ENCODE measurements at places on chromosomes 7 and 10.

DNA sequence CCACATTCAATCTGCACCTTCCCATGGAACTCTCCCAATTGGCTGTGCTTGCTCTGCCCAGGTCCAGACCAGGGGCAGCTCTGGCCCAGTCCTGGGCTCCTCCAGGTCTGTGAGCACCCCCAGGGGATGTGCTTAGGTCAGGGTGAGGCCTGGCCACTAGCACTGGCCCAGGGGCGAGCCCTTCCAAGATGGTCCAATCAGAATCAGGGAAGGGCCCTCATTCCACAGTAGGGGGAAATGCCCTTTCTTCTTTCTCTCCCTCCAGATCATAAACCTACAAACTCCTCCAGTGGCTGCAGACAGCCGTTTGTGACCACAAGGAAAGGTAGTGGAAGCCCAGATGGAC lies 157.0 kb downstream of the PRKAG2 start:
- DNase-seq, result no peak

DNA sequence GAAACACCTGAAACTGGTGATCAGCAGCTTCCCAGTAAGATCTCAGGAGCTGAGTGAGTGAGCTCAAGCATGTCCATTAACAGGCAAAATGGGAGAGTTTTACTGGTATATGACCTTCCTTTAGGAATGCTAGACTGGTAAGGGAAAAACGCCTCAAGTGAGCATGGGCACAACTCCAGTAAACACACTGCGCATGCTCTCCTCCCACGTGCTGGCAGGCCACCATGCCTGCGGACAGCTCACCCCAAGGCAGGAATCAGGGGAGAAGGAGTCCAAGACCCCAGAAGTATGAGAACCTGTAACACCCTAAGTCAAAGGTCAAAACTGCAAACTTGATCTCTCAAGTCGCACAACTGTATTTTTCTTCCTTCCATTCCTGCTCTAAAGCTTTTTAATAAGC lies 128.3 kb downstream of the CD36 start:
- DNase-seq, result no peak

DNA sequence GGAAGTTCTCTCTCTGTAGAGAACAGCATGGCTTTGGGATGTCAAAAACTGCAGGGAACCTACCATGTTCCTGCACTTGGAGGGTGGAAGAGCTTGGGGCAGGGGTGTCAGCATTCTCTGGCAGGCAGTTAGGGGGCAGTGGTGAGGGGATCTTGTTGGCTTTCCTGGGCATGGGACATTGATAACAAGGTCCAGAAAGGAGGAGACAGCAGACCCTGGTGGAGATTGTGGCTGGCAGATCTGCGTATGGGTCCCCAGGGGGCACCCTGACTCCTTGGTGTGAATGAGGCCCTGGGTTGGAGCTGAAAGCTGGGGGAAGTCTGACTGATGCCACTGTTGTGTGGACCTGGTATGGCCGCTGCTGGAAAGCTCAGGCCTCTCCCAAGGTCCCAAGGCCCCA lies 22.9 kb upstream of the CAMK2B start:
- DNase-seq, result no peak

DNA sequence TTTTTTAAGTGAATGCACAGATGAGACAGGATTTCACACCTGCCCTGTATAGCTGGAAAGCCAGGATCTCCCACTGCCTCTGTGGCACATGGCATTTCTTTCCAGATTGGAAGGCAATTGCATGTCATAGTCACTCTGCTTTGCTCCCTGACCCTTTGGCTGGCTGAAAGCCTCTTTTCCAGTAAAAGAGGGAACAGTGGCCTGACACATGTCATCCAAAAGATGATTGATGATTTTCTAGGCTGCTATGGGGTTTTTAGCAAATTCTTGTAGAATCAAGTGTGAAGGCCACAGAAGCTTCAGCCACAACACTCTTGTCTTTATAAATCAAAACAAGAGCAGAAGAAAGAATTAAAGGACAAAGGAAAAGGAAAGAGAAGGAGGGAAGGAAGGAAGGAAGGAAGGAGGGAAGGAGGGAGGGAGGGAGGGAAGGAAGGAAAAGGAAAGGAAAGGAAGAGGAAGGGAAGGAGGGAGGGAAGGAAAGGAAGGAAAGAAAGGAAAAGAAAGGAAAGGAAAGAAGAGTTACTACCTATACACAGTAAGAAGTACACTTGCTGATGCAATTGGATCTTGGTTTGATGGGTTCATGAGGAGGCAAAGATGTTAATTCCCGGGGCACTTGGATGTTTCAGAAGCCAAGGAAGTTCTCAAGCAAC lies 158.9 kb upstream of the FRMD4A start:
- DNase-seq, result no peak

DNA sequence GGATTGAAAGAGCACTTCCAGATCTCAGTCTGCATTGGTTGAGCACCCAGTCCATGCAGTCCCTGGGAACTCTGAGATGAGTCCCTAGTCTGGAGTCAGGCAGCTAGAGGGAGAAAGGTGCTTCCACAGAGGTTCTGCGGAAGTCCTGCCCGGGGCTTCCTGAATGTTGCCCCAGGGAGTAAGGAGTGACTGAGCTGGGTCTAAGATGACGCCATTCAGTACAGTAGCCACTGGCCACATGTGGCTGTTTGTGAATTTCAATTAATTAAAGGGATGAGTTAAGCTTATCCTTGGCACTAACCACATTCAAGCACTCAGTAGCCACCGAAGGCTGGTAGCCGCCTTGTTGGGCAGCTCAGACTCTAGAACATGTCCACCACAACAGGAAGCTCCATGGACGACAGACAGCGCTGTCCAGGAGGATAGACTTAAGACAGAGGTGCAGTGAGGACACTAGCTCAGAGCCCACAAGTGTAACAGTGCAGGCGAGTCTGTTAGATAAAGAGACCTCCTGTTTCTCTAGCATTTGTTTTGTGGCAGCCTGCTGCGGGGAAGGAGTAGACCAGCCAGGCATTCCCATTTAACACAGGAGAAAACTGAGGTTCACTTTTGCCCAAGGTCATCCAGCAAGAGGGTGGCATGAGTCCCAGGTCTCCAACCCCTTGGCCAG lies 101.6 kb upstream of the PPIF start:
- DNase-seq, result no peak

- DNase-seq, result no peak
Measured at GRCh38 chr10:112565434-112566053, 118.5 kb downstream of the VTI1A start.

GRCh38 chr7:52498366-52498765 lies 537.1 kb upstream of the POM121L12 start:
- no peak for DNase-seq

DNA sequence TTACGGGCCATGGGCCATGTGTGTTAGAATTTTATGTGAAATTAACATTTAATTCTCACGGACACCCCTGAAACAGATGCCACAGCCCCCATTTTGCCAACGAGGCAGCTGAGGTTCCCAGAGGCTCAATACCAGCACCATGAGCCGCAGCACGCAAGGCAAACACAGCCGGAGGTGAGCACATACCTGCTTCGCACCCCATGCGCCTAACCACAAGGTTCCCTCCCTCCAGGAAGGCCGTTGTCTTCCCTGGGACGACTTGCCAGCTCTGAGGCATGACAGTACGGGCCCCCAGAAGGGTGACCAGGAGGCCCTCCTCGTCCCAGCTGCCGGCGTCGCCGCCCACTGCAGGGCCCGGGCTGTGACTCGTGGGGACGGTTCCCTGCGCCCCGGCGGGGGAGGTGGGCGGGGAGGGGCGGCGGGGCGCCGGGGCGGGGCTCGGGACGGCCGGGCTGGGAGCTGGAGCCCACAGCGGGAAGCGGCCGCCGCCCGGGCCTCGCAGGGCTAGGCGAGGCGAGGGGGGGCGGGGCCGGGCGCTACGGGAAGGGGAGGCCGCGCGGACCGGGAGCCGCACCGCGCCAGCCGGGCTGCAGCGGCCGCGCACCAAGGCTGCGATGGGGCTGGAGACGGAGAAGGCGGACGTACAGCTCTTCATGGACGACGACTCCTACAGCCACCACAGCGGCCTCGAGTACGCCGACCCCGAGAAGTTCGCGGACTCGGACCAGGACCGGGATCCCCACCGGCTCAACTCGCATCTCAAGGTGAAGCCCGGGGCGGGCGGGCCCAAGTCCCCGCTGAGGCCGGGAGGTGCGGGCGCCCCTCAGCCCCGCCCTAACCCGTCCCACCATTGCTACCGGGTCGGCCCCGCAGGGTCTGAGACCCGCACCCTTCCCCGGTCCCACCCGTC lies at the start of gene CAV2:
TSS of gene CAV2 (plus strand) at position 571 of the 910 bp plus-strand sequence. CDS start at position 615, 44 bp downstream.
- no peak for DNase-seq

GRCh38 chr7:149662591-149663095 lies 110.7 kb downstream of the ZNF467 start:
- DNase-seq, result peak; percentile 55

DNA sequence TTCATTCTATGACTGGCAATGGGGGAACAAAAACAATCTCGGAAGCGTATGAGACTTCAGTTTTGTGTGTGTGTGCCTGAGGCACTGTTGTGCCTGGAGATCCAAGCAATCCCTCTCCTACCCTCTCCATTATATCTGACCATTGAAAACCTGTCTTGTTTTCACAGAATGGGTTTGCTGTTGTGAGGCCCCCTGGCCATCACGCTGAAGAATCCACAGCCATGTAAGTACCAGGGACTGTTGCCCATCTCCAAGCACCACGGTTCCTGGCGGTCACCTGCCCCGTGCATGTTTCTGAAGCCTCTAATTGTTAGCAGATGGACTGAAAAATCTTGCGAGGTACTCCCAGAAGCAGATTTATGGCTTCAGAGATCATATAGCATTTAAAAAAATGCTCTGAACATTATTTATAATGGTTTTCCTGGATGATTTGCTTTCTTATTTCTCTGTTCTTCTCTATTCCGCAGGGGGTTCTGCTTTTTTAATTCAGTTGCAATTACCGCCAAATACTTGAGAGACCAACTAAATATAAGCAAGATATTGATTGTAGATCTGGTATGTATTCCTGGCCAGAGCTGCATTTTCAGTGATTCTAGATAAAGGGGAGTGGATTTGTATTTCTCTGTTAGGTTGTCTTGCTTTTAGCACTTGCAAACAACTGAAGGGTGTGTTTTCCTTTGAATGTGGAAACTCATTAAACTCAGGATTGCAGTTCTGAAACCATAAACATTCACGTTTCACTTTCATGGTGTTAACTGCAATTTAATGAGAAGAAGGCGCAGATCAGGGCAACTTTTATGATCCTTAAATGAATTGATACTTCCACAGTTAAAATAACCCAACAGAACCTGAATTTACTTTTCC lies 288.2 kb downstream of the TWIST1 start:
- no peak for DNase-seq

- no peak for DNase-seq
Measured at GRCh38 chr10:12848439-12849173, 152.9 kb downstream of the CCDC3 start.

DNA sequence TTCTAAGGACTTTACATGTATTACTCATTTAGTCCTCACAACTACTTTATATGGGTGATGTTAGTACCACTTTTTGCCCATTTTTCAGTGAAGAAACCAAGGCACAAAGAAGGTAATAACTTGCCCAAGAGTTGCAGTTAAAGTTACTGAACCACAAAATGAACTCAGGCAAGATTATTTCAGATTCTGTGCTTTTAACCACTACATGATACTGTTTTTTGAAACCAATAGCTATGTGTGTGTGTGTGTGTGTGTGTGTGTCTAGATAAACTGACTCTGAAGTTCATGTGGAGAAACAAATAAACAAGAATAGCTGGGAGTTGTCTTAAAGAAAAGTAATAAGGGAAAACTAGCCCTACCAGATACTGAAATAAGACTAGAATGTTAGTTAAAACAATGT lies 60.8 kb upstream of the OIT3 start:
- DNase-seq, result no peak

DNA sequence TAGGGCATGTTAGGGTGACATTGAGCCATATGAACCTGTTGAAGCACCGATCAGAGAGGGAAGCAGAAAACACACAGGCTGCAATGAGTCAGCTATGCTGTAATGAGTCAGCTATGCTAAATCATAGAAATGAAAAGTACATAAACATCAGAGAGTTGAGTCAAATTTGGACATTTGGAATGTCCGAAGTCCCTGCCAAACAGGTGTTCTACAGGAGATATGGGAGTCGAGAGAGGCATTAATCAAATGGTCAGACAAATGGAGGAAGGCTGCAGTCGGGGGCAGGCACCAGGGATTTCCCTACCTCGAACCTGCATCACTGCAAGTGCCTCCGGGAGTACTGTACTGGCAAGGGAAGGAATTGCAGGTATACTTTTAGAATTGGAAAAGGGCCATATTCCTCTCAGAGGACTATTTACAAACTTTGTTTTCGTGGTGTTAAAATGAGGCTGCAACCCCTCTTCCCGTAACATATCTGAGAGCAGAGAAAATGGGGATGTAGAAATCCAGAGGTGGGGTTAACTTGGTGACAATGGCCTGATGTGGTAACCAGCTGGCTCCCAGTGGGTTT lies 8.8 kb upstream of the ZC3HAV1 start:
- DNase-seq, result no peak

DNA sequence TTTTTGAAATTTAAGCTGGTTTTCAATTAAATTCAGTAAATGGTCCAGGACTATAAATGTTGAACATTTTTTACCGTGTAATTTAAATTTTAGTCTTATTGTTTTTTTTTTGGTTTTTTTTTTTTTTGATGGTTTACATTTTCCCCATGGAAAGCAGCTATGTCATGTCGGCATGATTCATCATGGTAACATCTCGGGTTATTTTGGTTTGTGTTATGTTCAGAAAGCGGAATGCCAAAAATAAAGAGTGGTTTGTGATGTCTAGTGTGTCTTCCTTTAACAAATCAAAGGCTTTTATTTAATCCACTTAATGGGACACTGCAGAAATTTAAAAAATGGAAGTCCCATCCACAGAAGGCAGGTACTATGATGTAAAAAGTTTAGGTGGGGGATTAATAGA lies 58.5 kb downstream of the TRUB1 start:
- no peak for DNase-seq

DNA sequence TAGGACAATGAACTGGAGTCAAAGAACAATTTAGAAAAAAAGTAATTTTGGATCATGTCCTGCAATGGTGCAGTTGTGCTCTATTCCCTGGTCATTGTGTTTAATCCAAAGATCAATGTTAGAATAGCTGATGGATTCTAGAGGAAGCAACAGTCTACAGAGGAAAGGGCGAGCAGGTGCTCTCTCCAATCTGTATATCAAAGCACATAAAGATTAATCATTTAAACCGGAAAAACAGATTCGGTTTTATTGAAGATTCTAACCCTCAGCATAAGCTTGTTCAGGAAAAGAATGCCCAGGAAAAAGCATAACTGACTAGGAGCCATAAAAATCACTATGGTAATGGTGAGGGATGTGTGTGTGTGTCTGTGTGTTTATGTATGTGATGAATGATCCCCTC lies 110.3 kb downstream of the MALRD1 start:
- DNase-seq, result no peak

- no peak for DNase-seq
Measured at GRCh38 chr7:158428131-158428836, 159.3 kb downstream of the PTPRN2 start.

GRCh38 chr7:151679071-151679708 lies 159.5 kb upstream of the RHEB start:
- no peak for DNase-seq

GRCh38 chr7:47663851-47664250 lies 81.9 kb upstream of the TNS3 start:
- no peak for DNase-seq
